ENCODE measurements at places on chromosomes 3 and 15.

DNA sequence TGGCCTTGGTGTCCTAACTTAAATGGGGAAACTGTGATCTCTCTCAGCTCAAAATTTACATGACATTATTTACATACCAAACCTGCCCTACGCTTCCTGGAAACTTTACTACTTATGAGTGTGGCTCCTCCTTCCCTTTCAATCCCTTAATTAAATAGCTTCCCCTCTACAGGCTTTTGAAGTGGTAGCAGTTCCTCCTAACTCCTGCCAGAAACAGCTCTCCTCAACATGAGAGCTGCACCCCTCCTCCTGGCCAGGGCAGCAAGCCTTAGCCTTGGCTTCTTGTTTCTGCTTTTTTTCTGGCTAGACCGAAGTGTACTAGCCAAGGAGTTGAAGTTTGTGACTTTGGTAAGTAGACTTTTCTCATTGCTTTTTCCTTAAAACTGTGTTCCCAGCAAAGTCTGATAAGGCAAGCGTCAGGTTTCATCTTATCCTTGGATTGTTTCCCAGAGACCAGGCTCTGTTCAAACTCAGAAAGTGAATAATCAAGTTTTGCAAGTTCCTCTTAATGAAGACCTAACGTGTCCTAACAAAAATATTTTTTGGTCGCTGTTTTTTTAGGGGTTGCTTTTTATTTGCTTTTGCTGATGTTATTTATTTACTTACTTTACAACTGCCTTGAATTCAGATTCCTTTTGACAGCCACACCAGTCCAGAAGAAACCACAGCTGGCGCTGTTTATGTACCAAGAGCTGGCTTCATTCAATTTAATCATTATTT is at the start of gene ACP3:
ACP3 (plus strand) TSS at position 179 of the 720 bp plus-strand sequence; CDS start at position 229, 50 bp downstream.
- no peak for DNase-seq

- no peak for DNase-seq
Observed at GRCh38 chr3:142098964-142099363, 50.4 kb downstream of the TFDP2 start.

DNA sequence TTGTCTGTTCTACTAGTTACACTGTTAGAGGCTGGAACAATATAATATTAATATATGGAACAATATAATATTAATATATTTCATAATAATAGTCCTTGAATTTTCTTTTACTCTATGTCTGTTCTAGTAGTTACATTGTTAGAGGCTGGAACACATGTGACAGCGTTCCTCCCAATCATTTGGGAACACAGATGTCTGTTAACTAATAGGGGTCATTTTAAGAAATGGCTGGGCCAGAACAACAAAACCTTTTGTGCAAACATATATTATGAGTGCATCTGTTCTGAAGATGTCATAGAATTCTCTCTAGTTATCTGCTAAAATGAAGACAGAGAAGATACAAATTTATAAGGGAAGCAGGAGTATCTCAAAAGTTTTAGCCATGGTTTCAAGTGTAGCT is 114.0 kb upstream of the PDZRN3 start:
- DNase-seq = no peak

DNA sequence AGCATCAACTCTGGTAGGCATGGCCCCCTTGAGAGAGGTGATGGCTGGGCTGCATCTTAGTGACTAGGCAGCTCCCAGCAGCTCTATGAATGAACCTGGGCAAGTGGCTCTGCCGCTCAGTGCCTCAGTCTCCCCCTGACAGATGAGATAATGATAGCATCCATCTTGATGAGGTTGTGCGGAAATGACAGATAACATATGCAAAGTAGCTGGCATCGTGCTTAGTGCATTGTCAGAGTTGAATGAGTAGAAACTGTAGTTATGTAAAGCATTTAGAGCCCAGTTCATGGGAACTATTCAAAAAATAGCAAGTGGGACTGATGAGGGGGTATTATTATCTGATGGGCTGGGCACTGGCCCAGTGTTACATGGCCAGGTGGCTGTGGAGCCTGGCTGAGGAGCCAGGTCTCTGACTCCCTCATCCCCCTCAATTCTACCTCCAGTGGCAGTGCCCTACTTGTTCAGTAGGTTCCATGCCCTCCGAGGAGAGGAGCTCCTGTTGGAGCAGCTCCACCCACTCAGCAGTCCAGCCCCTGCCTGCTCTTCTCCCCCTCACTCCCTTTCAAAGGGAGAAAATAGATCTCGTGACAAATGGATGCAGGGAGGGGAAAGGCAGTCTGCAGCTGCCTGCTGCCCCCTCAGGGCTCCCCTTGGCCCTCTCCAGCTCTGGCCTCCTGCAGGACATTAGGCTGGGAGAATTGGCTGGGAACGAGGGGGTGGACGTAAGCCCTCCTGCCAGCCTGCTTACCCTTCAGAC is 6.6 kb downstream of the PRKCD start:
- DNase-seq = no peak

- DNase-seq = no peak
Observed at GRCh38 chr3:134306320-134306719, 55.7 kb upstream of the RYK start.

DNA sequence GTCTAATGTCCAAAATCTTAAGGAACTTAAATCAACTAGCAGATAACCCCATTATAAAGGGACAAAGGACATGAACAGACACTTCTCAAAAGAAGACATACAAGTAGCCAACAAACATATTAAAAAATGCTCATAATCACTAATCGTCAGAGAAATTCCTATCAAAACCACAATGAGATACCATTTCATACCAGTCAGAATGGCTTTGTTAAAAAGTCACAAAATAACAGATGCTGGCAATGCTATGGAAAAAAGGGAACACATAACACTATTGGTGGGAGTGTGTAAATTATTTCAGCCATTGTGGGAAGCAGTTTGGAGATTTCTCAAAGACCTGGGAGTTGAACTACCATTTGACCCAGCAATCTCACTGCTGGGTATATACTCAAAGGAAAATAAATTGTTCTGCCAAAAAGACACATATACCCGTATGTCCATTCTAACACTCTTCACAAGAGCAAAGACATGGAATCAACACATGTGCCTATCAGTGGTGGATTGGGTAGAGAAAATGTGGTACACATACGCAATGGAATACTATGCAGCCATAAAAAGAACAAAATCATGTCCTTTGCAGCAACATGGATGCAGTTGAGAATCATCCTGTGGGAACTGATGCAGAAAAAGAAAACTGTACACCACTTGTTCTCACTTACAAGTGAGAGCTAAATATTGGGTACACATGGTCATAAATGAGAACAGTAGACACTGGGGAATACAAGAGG is 78.5 kb downstream of the TCF12 start:
- no peak for DNase-seq

DNA sequence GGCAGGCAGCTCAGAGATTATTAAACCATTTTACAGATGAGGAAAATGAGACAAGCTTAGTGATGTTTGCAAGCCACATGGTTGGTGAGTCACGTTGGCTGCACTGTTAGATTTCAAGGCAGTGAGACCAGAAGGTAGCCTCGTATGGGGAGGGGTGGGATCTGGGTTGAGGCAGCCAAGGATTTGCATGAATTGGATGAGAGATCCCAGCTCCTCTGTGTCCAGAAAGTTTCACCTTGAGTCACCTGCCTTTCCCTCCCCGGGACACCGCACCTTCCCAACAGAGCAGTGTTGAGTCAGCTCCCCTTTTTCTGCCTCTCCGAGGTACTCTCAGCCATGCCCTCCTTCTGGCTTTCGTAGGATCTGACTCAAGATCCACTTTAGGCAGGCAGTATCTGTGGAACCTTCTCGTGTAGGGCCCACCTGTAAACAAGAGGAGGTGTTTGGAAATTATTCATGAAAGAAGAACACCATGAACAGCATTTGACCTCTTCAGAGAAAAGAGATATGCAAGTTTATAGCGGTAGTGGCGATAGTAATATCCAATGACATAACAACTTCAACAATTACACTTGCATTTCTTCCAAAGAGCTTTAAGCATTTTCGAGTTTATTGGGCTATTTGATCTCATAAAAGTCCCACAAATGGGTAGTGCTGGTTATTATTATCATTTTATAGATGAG is 46.8 kb upstream of the VPS8 start:
- DNase-seq = no peak

DNA sequence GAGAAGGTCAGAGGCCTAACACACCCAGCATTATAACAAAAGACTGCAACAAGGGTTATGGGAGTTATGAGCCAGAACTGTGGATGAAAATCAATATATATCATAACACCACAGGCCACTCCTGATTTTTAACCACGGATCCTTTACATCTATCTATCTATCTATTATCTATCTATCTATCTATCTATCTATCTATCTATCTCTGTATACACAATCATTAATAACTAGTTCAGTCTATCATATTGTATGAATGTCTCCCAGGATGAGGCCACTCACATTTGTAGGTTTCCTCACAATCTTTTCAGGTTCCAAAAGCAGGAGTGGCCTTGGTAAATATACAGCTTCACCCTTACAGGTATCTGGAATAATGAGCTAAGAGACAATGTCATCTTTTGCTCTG is 94.2 kb downstream of the PDCD6IP start:
- no peak for DNase-seq

GRCh38 chr3:10726787-10727186 is 89.2 kb upstream of the SLC6A11 start:
- no peak for DNase-seq

All from WTC11 (cell line).